ENCODE measurements at places on chromosomes 5 and 9.

- DNase-seq = no peak
Observed at GRCh38 chr5:168314735-168315411, 23.4 kb downstream of the WWC1 start.

DNA sequence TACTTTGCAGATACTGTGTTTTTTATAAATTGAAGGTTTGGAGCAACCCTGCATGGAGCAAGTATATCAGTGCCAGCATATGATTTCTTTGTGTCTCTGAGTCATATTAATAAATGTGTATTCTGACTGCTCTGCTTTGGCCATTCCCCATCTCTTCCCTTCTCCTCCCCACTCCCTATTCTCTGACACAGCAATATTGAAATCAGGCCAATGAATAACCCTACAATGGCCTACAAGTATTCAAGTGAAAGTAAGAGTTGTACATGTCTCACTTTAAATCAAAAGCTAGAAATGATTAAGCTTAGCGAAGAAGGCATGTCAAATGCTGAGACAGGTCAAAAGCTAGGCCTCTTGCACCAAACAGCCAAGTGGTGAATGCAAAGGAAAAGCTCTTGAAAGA lies 82.2 kb upstream of the TLX3 start:
- no peak for DNase-seq

- no peak for DNase-seq
Observed at GRCh38 chr9:76311537-76311936, 82.7 kb downstream of the RFK start.

GRCh38 chr9:137676998-137677397 lies 58.2 kb downstream of the EHMT1 start:
- DNase-seq = no peak

DNA sequence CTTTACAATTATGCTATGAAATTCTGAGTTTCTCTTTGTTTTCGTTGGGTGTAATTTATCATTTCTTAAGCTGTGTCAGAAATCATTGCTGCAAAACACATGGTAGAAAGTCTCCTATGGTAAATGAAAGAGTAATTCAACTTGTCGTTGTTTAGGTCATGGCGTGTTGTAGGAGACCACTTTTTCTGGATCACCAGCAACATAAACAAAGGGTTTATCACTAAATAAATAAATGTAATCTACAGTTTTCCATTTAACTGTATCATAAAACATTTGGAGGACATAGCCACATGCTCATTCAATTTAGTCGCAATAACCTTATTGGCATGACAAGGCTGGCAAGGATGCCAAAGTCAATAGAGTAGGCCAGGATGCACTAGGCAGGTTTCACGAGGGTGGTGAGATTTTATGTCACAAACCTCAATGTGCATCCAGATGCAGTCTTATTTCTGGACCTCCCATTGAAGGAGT lies 154.4 kb upstream of the ERCC6L2 start:
- no peak for DNase-seq

DNA sequence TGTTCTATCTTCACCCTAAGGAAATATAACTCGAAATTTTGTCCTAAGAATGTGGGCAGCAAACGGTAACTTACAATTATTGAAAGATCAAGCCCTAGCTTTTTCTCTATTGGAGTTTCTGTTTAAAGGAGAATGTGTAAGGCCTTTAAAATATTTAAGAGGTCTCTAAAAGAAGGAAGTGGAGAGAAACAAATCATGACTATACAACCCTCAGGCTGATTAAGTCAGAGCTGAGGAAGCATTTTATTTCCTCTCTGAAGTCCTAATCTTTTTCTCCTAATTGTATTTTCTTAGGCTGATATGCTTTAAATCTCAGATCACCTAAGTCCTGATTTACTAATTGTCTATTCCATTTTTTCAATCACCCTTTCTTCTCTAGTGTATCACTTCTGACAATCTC lies 1708.8 kb upstream of the C9orf72 start:
- DNase-seq = no peak

DNA sequence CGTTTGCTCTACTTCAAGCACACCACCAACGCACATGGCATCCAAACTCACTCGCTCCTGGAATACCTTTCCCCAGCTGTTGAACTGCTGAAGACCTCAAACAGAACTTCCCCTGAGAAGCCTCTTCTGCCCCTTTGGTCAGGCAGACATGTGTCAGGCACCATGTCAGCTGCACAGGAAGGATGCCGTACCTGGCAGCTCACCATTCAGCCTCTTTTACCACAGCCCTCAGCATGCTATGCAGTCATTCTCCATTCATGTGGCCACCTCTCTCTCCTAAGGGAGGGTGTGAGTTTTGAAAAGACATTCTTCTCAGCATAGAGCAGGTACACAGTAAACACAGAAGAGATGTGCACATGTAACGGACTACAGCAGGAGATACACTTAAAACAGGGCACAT lies 14.2 kb downstream of the IL4 start:
- DNase-seq = no peak

GRCh38 chr9:76562511-76562911 lies 103.5 kb downstream of the GCNT1 start:
- DNase-seq = no peak

DNA sequence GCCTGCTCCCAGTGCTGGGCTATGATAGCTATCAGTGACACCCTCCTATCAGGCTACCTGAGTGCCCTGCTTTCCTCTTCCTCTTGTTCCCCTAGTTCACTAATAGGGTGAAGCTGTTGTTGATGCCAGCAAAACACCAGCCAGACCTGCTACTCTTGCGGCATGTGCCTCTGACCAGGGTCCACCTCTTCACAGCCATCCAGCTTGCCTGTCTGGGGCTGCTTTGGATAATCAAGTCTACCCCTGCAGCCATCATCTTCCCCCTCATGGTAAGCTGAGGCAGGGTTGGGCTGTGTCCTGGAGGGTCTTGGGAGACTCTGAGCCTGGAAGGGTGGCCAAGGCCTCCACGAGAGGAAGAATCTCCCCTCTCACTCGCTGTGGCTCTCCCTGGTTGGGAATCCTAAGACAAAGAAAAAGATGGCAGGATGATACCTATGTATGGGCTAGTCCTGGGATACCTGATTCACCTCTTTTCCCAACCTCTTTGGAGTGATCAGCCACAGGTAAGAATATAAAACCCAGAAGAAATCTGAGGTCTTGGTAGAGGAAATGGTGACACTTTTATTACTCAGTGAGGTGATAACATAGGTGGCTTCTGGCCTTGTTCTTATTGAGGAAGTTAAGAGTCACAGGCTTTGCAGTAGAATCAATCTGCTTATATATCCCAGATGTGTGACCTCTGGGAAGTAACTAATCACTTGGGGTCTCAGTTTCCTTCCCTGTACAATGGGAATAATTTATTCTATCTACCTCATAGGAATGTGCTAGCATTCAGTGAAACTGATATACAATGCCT lies 11.6 kb downstream of the SLC4A9 start:
- no peak for DNase-seq

- DNase-seq = no peak
Observed at GRCh38 chr5:3484836-3485235, 110.8 kb upstream of the IRX1 start.

DNA sequence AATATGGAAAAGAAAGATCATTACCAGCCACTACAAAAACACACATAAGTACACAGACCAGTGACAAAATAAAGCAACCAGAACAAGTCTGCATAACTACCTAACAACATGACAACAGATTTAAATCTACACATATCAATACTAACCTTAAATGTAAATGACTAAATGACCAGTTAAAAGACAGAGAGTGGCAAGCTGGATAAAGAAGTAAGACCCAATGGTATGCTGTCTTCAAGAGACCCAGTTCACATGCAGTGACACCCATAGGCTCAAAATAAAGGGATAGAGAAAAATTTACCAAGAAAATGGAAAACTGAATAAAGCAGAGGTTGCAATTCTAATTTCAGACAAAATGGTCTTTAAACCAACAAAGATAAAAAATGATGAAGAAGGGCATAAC lies 938.1 kb downstream of the EFNA5 start:
- no peak for DNase-seq
